ENCODE measurements at places on chromosomes 11 and 22.

DNA sequence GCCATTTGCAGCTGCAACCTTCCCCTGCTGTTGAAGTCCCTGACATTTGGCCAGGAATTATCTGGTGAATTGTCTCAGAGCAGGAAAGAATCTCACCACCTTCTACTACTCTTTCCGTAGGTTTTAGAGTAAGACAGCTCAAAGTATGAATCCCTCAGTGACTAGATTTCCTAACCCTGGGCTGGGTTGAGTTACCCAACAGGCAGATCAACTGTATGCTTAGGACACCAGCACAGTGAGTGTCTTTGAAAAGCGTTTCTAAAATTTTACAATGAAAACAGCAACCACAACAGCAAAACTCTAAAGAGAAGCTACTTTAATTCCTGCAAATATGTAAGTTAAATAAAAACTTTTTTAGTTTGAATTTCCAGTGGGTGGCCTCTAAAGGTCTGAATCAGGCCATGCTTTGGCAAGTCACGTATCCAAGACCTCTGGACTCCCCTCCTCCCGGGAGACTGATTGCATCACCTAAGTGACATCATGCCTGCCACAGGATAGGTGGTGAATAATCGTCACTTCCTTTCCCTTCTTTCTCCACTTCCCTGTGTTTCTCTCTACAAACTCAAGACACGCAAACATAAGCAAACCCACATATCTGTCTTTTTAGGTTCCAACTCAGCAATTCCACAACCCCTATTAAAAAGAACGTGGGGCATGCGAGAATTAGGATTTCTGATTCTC, 7.8 kb downstream of the OR8B12 start:
- no peak for DNase-seq

DNA sequence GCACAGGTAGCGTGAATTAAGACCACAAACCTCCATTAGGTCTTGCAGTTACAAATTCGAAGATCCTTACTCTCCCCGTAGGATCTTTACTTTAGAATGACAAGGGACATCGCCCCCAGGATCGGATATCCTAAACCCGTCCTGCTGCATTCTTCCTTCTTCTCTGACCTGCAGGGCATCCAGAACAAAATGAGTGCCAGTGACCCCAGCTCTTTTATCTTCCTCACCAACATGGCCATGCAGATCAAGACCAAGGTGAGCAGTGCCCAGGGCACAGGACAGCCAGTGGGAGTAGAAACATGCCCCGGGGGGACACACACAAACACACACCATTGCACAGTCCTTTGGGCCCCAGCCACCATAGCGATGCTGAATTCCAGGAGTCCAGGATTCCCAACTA, 42.6 kb upstream of the MPEG1 start:
- DNase-seq: no peak

DNA sequence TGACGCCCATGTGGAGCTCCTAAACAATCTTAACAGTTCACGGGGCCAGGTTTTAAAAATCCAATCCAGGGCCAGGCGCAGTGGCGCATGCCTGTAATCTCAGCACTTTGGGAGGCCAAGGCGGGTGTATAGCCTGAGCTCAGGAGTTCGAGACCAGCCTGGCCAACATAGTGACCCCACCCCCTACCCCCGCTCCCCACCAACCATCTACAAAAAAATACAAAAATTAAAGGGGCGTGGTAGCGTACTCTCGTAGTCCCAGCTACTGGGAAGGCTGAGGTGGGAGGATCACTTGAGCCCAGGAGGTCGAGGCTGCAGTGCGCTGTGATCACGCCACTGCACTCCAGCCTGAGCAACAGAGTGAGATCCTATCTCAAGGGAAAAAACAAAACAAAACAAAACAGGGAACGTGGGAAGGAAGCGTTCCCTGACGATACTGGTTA, 689 bp upstream of the SART1 start:
- no peak for DNase-seq

DNA sequence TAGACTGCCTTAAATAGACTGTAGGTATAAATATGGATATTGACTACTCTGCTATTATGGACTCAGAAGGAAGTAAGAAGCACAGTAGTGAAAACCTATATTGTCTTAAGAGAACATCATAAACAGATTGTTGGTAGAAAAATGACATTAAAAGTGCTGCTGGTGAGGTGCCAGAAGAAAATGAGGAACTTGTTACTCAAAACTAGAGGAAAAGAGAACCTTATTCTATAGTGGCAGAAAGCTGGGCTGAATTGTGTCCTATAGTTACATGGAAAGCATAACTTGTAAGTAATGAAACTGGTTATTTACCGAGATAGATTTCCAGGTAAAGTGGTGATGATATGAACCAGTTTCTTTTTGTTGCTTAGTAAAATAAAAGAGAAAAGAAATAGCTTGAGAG, 109.7 kb upstream of the CTSC start:
- DNase-seq: no peak

- no peak for DNase-seq
Observed at GRCh38 chr11:118003456-118003855, 17.3 kb downstream of the IL10RA start.

- no peak for DNase-seq
Observed at GRCh38 chr11:46183819-46184218, 62.6 kb upstream of the PHF21A start.

GRCh38 chr11:65912845-65913244, 6.0 kb downstream of the C11orf68 start:
- DNase-seq: no peak

GRCh38 chr22:30486661-30487115, 14.9 kb upstream of the SEC14L3 start:
- no peak for DNase-seq

DNA sequence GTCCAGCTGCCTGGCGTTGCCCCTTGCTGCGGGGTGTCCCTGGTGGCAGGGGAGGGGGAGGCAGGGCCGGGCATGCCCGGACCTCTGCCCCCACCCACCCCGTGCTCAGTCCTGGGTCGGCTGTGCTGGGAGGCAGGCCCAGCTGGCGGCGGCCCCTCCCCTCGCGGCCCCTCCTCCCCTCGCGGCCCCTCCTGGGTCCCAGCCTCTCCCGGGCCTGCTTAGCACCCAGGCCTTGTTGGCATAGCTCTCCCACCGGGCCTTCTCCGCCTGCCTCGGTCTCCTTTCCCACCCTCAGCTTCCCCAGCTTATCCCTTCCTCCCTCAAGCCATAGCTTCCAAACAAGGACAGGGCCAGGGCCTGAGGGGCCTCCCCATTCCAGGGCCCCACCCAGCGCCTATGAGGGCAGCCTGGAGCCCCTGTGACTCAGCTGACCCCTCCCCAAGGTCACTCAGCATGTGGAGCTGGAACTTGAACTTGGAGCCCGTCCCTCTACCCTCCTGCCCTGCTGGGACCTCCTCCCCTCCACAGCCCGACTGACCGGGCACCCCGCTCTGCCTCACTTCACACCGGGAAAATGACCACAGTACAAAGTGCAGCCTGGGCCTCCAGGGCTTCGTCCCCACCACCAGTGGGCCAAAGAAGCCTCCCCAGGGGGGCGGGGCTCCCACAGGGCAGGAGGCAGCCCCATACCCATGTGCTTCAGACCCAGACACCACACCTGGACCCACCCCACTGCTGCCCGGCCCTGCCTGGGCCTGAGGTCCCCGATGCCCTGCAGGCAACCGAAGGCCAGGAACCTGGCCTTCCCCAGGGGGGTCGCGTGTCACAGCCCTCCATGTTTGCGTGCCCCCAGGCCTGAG, 1.2 kb downstream of the EPS8L2 start:
- DNase-seq: no peak

- no peak for DNase-seq
Observed at GRCh38 chr22:44102121-44102520, 78.0 kb downstream of the PARVB start.

DNA sequence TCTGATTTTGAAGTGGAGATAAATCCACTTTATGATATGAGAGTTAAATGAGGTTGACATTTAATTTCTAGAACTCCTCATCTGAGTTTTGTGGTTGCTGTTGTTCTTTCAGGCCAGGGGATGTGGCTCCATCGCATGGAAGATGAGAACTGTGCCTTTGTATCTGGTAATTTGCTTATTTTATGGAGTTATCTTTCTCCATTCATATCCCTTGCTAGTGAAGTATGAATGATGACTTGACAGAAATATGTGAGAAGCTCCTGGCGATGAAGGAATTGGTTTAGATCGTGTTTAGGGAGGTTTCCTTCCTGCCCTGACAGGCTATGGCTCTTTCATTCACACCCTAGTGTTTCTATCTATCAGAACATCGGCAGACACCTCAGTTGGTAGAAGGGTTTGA, 393.7 kb downstream of the ETS1 start:
- no peak for DNase-seq

GRCh38 chr11:1139441-1140083, 18.2 kb upstream of the MUC5AC start:
- no peak for DNase-seq

Measured in NAMALWA (cell line).